B cell (primary cell): ENCODE measurements at places on chromosomes 6 and 20.
A peak's percentile ranks its signal among the peaks of the same experiment; 100 is the strongest.

DNA sequence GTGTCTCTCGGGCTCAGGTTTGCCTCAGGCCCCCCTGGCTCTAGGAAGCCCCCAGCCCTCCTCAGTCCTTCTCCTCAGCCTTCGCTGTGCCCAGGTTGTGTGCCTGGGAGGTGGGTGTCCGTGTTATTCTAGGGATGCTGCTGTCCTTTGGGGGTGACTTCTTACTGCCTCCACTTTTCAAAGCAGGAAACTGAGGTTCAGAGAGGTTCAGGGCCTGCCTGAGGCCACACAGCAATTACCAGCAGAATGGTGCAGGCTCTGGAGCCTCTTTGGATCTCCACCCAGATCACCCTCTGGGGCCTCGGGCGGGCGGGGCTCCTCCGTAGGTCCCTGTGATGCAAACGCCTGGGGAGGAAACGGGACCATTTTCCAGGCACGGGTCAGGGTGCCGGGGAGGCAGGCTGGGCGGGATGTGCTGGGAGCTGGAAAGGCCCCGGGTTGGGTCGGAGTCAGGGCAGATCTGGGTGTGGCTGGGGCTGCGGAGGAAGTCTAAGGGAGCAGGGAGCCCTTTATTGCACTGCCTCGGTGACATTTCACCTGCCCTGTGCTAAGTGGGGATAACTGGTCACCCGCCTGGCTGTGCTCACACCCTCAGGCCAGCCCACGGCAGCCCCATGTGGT is 23.2 kb downstream of the GATA5 start:
- no peak overlapping the region for H3K27ac ChIP-seq
- DNase-seq = no peak
- no peak overlapping the region for H3K4me3 ChIP-seq
- H3K4me1 ChIP-seq = no peaks in the 10 kb centered on the region

DNA sequence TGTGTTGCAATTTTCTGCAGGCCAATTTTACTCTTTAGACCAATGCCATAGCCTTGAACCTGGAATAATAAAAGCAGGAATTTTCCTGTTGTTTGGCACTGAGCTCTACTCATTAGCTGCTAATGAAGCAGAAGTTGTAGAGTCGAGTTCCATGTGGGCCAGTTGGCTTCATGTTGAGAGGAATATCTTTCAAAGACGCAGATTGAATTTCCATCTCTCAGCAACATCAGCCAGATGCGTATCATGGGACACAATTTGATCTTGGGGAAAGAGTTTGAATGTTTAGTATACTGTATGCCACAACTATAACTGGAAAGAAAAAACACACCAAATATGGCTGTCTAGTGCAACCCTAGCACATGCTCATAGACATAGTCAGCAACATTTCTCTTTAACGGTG is 259.6 kb downstream of the BCKDHB start:
- no peak overlapping the region for H3K4me3 ChIP-seq
- no peaks in the 10 kb centered on the region for H3K4me1 ChIP-seq
- no peaks in the 10 kb centered on the region for H3K36me3 ChIP-seq
- no peak for DNase-seq

GRCh38 chr6:120405947-120406346 is 928.3 kb downstream of the TBC1D32 start:
- no peaks in the 10 kb centered on the region for H3K27me3 ChIP-seq
- DNase-seq = no peak
- no peaks in the 10 kb centered on the region for H3K4me1 ChIP-seq

GRCh38 chr6:50305660-50306059 is 255.9 kb upstream of the DEFB112 start:
- H3K27me3 ChIP-seq = no peaks in the 10 kb centered on the region
- H3K4me3 ChIP-seq = no peak overlapping the region
- H3K4me1 ChIP-seq = no peaks in the 10 kb centered on the region
- no peak overlapping the region for H3K27ac ChIP-seq
- H3K36me3 ChIP-seq = no peaks in the 10 kb centered on the region

- no peak overlapping the region for H3K27ac ChIP-seq
- DNase-seq = no peak
- H3K4me3 ChIP-seq = no peak overlapping the region
- peaks cover 3% of the 10 kb centered on the region for H3K36me3 ChIP-seq
- H3K4me1 ChIP-seq = no peaks in the 10 kb centered on the region
Observed at GRCh38 chr6:89669002-89669401, 30.5 kb upstream of the LYRM2 start.

DNA sequence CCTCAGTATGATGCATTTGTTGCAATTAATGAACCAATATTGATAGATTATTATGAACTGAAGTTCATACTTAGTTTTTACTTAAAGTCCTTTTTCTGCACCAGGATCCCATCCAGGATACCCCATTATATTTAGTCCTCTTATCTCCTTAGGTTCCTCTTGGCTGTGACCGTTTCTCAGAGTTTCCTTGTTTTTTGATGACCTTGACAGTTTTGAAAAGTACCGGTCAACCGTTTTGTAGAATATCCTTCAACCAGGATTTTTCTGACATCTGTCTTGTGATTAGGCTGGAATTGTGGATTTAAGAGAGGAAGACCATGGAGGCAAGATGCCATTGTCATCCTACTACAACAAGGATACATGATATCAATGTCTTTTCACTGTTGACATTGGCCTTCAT is 98.0 kb upstream of the F13A1 start:
- H3K4me3 ChIP-seq = no peak overlapping the region
- no peak overlapping the region for H3K27ac ChIP-seq
- H3K36me3 ChIP-seq = no peaks in the 10 kb centered on the region
- no peaks in the 10 kb centered on the region for H3K4me1 ChIP-seq

DNA sequence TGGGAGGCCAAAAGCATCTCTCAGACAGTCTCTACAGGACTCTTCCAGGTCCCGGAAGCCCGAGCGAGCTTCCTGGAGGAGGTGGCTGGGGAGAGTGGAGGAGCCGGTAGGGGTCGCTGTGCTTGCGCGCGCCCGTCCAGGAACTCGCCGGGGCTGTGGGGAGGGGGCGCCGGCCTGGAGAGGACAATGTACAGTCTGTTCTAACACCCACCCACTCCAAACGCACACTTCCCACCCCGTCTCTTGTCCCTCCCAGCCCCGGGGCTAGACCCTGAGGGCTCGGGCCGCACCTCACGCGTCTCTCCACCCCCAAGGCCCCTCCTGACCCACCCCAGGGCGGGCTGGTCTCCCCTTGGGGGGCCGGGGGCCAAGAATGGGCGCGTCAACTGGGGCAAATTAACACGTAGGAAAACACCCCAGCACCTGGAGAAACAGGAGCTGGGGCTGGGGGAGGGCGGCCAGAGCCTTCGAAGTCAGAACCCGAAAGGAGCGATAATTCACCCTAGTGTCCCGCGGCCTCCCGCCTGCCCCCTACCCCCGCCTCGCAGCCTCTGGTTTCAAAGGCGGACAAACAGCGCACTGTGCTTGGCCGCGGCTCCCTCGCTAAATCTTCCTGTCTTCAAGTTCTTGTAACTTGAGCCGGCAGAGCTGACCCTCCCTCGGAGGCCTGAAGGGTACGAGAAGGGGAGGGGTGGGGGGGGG is 103.2 kb upstream of the FOXP4 start:
- H3K27me3 ChIP-seq = no peaks in the 10 kb centered on the region
- H3K36me3 ChIP-seq = no peaks in the 10 kb centered on the region
- peak; percentile 45 for DNase-seq
- H3K4me1 ChIP-seq = peaks cover 39% of the 10 kb centered on the region
- no peak overlapping the region for H3K27ac ChIP-seq

DNA sequence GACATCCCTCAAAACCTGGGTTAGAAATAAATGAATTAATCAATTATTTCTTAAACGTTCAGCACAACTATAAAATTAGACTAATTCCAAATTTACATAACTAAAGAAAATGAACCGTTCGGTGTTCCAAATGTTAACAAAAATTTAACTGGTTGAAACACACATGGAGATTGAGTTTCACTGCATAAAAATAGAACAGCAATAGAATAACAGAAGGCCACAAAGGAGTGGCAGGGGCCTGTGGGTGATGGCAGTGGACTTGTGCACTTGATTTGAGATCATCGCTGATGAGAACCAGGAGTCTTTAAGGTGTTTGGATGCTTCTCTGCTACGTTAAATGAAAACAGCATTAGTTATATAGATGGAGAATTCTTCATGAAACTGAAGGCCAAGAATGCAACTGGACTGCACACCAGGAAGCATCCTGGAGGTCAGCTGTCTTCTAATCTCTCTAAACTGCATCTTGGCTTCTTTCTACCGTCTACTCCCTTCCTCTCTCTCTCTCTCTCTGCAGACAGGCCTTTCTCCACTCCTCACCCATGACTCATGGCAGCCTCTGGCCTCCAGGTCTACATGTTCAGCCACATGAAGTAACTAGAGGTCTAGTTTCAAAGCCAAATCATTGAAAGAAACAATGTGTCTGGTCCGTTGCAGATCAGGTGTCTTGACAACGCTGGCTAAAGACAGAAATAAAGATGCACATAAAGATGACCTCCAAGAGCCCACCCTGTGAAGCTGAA is 111.3 kb downstream of the SIM1 start:
- H3K36me3 ChIP-seq = no peaks in the 10 kb centered on the region
- H3K27me3 ChIP-seq = no peaks in the 10 kb centered on the region
- DNase-seq = no peak
- no peak overlapping the region for H3K4me3 ChIP-seq
- H3K27ac ChIP-seq = no peak overlapping the region

- H3K4me1 ChIP-seq = no peaks in the 10 kb centered on the region
- H3K27me3 ChIP-seq = no peaks in the 10 kb centered on the region
- H3K36me3 ChIP-seq = no peaks in the 10 kb centered on the region
- H3K4me3 ChIP-seq = no peak overlapping the region
- H3K27ac ChIP-seq = no peak overlapping the region
Observed at GRCh38 chr6:161549977-161550655, 276.3 kb upstream of the AGPAT4 start.

DNA sequence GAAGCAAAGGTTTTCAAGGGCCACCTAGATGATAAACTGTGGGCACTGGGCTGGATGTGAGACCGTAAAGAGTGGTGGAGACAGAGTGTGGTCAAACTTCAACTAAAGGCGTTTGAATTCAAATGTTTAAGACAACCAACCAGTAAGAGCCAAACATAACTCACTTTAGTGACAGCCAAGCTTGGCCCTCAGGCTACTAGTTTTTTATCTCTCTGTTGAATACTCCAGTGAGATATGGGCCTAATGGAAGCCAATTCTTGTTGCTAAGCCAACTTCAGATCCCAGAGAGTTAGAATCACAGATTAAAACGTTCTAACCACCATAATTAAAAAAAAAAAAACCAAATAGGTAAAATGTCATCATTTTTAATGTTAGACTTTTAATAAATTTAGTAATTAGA is 57.3 kb downstream of the TRMT6 start:
- H3K4me1 ChIP-seq = no peaks in the 10 kb centered on the region
- no peaks in the 10 kb centered on the region for H3K36me3 ChIP-seq
- H3K4me3 ChIP-seq = no peak overlapping the region
- no peak overlapping the region for H3K27ac ChIP-seq
- no peak for DNase-seq

- DNase-seq = no peak
- no peak overlapping the region for H3K27ac ChIP-seq
- H3K4me1 ChIP-seq = no peaks in the 10 kb centered on the region
- no peaks in the 10 kb centered on the region for H3K36me3 ChIP-seq
- no peak overlapping the region for H3K4me3 ChIP-seq
Observed at GRCh38 chr20:19841740-19842139, 83.7 kb downstream of the RIN2 start.

GRCh38 chr20:52382933-52383332 is 191.4 kb upstream of the ZFP64 start:
- H3K4me1 ChIP-seq = no peaks in the 10 kb centered on the region
- no peak overlapping the region for H3K27ac ChIP-seq
- H3K4me3 ChIP-seq = no peak overlapping the region
- no peaks in the 10 kb centered on the region for H3K27me3 ChIP-seq
- no peak for DNase-seq

DNA sequence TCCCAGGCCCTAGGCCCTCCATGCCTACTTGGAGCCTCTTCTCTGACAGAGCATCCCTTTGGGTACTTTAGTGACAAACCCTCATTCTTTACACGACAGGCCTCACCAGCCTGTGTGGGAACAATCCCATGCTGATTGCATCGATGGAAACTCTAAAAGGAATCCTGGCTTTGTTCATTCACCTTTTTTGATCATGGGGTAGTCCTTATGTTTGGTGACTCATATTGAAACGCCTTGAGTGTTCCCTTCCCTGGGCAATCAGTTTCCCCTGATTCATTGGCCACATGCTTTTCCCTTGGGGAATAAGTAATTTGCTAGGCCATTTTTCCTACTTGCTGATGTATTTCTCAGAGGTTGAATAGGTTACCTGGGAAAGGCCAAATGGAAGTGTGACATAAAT is 14.7 kb upstream of the TNFAIP3 start:
- peaks cover under 1% of the 10 kb centered on the region for H3K36me3 ChIP-seq
- DNase-seq = no peak
- peaks cover 6% of the 10 kb centered on the region for H3K4me1 ChIP-seq
- no peak overlapping the region for H3K27ac ChIP-seq

DNA sequence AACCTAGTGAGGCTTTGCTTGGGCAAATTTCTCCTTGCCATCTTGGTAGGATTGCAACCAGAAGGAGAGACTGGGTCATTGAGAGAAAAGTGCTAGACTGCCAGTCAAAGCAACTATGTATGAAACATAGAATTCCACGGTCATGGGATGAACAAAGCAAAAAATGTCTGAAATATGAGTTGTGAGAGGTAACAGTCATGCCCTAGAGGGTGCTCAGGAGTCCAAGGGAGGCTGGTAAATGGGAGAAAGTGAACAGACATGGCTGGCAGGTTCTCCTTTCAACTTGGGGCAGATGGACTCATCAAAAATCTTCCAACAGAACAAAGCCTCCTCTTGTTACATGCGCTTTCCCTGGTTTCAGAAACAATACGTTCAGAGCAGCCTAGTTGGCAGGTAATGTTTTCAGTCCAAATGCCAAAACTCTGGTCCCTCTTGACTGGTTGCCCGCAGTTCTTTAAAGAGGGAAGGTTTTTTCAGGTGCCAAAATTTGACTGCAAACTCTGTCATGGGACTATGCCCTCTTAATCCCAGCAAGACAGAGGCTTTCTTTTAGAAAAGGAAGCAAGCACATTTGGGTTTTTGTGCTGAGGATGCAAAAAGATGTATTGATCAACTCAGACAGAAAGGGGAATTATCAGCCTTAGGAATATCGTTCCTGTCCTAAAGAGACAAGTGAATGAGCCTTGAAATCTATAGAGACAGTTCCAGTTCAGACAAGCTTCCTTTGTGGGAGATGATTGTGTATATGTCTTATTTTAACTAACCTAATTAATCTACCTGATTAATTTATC is 68.5 kb upstream of the SASH1 start:
- DNase-seq = no peak
- H3K4me1 ChIP-seq = no peaks in the 10 kb centered on the region
- H3K27ac ChIP-seq = no peak overlapping the region
- H3K4me3 ChIP-seq = no peak overlapping the region
- no peaks in the 10 kb centered on the region for H3K36me3 ChIP-seq
- no peaks in the 10 kb centered on the region for H3K27me3 ChIP-seq
